ENCODE measurements at places on chromosomes 1 and 21.

- no peak for ATAC-seq
Measured at GRCh38 chr1:107486349-107486748, 345.5 kb downstream of the NTNG1 start.

GRCh38 chr1:5507340-5507739 is 484.9 kb downstream of the NPHP4 start:
- ATAC-seq, result no peak

DNA sequence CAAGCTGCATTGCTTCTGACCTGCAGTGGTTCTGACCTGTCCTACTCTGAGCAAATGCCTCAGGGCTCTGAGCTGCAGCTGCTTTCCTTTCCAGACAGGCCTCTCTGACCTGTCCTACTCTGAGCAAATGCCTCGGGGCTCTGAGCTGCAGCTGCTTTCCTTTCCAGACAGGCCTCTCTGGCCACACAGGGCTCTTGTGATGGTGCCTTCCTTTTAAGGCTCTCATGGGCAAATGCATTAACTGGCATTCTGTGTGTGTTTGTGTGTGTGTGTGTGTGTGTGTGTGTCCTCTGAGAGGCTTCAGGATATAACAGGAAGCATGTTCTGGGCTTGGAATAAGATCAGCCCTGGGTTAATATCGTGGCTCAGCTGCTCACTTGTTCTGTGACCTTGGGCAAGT is 131.3 kb downstream of the NTPCR start:
- no peak for ATAC-seq

- no peak for ATAC-seq
Measured at GRCh38 chr1:8818325-8818775, 910 bp upstream of the RERE start.

GRCh38 chr1:237832858-237833257 is 57.9 kb downstream of the ZP4 start:
- ATAC-seq, result no peak

DNA sequence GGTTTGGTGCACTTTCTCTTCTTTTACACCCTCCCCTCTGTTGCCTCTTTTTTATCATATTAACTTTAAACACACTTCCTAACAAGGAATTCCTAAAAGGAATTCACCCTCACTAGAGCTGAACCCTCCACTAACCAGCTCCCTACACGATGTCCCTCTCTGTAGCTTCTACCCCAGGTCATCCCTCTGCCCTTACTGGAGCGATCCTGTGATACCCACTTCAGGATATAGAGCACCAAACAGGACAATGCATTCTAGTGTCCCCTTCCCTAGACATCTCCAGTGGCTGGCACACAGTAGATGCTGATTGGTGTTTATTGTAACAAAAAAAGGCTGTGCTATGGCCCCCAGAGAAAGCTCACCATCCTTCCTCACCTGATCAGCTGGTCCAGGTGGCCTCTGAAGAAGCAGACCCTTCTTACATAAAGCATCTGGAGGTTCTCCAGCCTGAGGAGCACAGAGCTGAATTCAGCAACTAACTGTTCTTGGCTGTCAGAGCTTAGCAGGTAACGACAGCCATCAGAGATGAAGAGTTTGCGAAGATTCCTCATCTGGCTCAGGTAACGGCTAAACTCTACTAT is 1.4 kb downstream of the PRAMEF18 start:
- ATAC-seq, result no peak

DNA sequence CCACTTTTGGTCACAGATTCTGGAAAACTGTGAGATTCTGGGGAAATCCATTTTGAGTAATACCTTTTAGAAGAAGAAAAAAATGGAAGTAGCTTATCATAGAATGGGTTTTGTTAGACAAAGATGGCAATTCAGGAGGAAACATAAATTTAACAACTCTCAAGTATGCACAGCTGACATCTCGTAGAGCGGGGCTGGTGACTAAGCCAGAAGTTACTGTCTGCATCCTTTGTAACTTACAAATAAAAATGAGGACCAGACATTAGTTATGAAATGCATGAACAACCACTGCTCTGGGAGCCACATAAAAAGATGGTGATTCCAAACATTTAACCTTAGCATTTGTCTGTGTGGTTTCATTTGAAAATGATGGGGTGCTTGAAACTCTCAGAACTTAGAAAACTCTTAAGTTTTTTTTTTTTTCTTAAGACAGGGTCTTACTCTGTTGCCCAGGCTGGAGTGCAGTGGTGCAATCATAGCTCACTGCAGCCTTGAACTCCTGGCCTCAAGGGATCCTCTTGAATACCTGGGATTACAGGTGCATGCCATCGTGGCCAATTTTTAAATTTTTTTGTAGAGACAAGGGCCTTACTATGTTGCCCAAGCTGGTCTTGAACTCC is 49.2 kb upstream of the ATP5PO start:
- ATAC-seq, result no peak

Data from activated CD4-positive, CD25-positive, alpha-beta regulatory T cell treated with anti-CD3 and anti-CD28 coated beads, Interleukin-2, amount 50 U/mL, for 24 hours (primary cell).